ENCODE measurements at places on chromosomes 1 and 21.

DNA sequence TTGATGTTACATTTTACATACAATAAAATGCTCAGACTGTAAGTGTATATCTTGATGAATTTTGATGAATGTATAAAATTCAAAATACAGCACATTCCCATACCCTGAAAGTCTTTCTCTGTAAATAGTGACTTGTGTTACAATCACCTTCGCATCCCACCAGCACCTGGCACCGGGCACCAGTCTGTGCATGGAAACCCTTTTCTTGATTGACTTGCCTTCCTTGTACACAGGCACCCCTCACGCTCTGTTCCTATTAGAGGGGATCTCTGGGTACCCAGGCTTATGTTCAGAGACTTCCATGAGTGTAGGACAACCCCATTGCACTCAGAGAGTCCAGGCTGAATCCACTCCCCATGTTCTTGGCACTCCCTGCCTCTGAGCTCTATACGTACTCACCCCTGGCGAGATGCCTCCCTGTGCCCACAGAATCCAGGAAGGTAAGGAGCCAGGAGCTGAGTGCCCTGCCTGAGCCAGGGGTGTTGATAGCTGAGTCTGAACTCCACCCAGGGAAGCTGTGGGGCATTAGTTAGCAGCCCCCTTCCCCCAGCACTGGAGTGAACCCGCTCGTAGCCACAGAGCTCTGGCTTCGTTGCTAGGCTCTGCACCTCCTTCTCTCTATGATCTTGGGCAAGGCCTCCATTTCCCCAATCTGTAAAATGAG is 22.5 kb upstream of the PKP1 start:
- no peak for DNase-seq

- DNase-seq, result no peak
Measured at GRCh38 chr1:70336050-70336449, 18.5 kb downstream of the ANKRD13C start.

DNA sequence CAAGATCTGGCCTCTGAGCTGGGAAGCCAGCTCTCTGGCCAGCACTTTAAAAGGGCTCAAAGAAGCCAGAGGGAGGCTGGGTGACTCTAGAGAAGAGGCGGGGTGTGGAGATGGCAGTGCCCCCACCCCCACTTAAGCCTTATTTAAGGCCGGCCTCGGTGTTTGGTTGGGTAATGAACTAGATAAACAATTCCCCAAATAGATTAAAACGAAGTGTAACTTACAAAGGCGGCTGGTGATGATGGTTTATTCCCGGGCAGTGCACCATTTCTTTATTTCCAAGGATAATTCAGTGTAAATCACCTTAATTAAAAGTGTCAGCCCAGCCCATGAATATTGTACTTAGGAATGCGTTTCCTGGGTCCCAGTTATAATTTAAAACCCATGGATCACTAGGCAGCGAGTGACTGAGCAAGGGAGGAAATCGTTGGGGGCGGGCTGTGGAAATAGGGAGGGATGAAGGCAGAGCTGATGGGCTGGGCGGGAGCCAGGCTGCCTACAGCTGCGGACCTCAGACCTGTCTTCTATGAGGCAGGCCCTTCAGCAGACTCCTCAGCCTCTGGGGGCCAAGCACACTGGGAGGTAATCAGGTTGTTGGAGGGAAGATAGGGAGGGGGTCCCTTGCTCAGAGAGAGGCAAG is 54.9 kb downstream of the TMEM53 start:
- DNase-seq, result no peak

GRCh38 chr1:212062832-212063438 is 27.4 kb downstream of the DTL start:
- DNase-seq, result no peak

DNA sequence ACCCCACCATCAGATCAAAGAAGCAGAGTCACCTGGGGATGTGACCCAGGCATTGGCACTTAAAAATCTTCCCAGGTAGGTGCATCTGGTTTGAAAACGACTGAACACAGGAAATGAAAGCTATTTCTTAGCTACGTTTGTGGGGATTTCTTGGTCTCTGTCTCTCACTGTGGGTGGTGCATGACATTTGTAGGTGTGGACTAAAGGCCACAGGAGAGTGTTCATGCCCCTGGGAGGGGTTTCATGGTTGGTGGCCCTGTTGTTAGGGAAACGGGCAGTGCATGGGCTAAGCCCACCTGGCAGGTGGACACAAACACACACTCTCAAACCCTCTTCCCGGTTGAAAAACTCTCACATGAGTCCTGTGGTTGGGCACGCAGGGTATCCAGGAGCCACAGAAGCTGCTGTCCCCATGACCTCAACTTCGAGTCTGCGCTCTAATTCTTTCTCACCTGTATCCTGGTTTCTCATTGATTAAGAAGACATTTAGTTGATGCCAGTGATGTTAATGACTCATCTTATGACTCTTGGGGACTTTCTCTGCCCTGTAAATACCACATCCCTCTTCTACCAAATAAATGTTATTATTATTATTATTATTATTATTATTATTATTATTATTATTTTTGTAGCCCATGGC is 119.4 kb downstream of the MRPS6 start:
- no peak for DNase-seq

GRCh38 chr21:42237577-42237976 is 18.6 kb downstream of the ABCG1 start:
- DNase-seq, result no peak

GRCh38 chr1:32538887-32539583 is at the start of gene ZBTB8A:
Gene ZBTB8A, plus strand, starts transcription at chr1:32539427. Its CDS starts 53,505 bp downstream, at chr1:32592932.
- DNase-seq, result no peak

- no peak for DNase-seq
Measured at GRCh38 chr1:228352677-228353481, 53.8 kb downstream of the TRIM11 start.

GRCh38 chr1:201173736-201174135 is 16.9 kb upstream of the IGFN1 start:
- no peak for DNase-seq

GRCh38 chr1:205260948-205261732 is 33.4 kb downstream of the TMCC2 start:
- DNase-seq, result no peak

DNA sequence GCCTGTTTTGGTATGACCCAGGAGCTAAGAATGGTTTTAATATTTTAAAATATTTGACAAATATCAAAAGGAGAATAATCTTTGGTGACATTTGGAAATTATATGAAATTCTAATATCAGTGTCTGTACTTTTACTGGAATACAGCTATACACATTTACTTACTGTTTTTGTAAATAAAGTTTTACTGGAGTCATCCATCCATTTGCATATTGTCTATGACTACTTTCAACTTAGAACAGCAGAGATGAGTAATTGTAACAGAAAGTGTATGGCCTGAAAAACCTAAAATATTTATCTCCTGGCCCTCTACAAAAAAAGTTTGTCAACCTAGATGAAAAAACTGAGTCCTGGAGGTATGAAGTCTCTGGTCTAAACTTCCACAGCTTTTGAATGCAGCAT is 5.8 kb upstream of the MAP3K7CL start:
- DNase-seq, result no peak

Data from amygdala (tissue), 56 donors.